ENCODE measurements at places on chromosomes 13 and 19. TPM values are rescaled to one million over a fixed set of nuclear protein-coding genes. Genes with fewer than 3 reads are reported as not detected.

DNA sequence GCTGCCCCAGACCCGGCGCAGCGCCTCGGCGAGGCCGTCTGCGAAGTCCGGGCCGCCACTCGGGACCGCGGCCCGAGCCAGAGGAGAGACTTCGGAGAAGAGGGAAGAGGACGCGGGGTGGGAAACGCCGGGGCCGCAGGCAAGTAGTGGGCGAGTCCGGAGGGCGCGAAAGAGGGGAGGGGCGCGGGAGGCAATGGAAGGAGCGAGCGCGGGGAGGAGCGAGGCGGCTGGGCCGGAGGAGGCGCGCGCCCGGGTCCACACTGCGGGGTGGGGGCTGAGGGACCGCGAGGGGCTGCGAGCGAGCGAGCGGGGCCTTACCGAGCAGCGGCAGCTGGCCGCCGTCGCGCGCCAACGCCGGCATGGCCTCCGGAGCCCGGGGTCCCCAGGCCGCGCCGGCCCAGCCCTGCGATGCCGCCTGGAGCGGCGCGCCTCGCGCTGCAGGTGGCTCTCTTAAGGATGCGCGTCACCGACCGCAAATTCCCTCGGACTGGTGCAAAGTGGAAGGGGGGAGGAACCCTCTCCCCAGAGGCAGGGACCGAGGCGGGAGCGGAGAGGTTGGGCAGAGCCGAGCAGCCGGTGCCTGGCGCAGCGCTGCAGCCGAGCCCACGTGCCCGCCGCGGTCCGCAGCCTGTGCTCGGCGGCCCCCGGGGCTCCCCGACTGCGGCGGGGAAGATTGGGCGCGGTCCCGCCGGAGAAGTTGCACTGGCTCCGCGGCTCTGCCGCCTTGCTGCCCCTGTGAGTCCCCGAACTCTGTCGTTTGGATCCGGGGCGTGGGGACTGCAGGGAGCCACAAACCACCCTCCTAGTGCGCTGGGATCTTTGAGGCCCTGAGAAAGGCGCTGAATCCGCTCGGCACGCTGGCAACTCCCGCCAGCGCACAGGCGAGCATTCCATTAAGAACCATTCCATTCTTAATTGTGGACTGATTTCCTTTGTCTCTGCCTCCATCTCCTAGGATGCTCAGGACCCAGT is at the start of gene FLT3:
TSS of gene FLT3 (minus strand) at position 427 of the 972 bp plus-strand sequence. CDS start at position 361, 66 bp downstream.
- DNase-seq = no peak

- no peak for DNase-seq
These were observed 151.4 kb downstream of the KDM4B start for GRCh38 chr19:5120321-5120720.

DNA sequence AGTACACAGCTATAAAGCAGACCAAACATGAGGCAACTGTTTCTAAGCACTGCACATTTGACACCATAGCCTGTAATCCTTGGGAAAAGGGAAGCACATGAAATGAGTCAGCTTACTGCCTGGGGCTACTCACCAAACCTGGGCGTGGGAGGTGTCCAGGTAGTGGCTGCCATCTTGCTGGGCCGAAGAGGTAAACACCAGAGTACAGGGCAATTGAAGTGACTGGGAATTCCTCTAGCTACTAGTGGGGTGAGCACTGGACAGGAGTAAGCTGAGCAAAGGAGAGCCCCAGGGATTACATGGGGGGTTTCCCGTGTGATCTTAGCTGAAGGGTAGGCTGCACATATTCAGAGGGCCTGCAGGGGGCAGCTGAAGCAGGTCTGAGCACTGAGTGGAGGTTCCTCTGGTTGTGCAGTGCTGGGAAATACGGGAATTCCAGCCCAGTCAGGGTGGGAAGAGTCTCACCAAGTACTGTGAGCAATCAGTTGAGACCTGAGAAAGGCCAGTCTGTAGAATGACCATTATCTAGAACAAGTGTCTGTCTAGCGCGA is 140.5 kb downstream of the SLC7A1 start:
- peak; percentile 16 for DNase-seq

DNA sequence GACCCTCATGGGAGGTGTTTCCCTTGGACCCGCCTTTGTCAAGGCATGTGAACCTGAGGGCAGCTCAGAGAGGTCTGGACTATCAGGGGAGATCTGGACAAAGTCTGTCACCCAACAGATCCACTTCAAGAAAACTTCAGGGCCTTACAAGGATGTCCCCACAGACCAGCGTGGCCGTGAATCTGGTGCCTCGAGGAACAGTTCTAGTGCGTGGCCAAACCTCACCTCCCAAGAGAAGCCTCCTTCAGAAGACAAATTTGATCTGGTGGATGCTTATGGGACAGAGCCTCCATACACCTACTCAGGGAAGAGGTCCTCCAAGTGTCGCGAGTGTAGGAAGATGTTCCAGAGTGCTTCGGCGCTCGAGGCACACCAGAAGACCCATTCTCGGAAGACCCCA is 11.5 kb downstream of the ZSCAN22 start:
- no peak for DNase-seq

DNA sequence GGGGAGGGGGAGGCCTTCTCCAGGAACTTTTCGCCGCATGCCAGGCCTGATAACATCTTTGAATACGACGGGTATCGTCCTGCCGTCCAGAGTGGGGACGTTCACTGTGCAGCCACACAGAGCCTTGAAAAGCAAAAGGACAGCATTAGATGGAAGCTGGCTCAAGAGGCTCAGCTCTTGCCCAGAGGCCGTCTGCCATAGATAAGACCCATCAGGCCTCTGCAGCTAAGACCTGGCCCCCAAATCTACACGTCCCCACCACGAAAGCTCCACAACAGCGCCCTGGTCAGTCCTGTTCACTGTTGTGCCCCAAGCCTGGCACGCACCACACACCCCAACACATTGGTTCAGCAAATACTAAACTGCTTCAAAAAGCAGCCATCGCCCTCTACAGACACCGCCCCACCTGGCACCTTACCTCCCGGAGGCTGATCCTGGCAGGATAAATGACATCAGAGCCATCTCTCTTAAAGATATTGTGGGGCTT is 2.1 kb downstream of the DNAJB1 start:
- no peak for DNase-seq

DNA sequence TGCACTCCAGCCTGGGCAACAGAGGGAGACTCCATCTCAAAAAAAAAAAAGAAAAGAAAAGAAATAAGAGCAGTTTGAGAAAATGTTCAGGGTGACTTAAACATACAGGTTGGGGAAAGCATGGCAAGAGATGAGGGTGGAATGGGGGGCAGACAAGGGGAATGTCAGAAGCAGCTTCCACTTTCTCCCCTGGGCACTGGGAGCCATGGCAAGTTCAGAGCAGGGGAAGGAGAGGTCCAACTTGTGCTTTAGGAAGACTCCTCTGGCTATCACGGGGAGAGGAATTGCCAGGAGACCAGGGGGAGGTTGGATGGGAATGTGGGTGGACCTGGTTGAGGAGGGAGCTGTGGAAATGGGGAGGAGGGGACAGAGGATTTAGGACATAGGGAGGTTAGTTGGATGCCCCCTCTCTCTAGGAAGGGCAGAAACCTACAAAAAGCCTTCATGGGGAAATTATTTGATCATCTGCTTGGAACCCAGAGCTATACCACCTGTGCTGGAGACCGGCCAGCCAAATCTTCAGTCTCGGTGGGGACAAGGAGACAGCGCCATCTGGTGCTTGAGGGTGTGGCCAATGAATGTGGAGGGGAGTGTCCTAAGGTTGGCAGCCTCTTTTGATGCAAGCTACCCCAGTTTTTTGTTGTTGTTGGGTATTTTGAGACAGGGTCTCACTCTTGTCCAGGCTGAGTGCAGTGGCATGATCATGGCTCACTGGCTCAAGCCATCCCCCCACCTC is 7.3 kb upstream of the STRN4 start:
- DNase-seq = peak; percentile 48

DNA sequence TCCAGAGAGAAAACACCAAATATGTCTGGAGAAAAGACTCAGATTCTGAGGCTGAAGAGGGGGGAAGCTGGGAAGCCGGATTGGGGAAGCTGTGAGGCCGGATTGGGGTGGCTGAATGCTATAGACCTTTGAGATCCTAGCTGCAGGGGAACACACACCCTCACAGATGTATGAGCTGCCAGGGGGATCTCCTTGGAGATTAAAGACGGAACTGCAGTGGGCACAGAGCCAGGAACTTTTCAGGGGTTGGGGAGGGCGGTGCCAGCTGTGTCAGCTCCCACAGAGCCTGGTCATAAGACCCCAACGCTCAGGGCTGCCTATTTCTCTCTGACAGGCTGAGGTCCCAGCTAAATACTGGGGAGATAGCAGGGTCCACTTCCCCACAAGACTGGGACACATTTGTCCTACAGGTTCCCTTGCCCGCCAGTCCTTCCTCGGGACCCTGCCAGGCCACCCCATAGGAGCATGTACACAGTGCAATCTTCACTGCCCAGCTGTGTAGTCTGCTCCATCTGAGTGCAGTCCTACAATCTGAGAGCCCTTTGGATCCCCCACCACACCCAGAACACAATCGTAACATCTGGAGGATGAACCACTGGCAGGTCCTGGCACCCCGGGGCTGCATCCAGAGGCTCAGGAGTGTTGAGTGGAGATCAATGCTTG is 1893.9 kb downstream of the PCDH9 start:
- DNase-seq = no peak

- no peak for DNase-seq
These were observed 1.4 kb downstream of the CIC start for GRCh38 chr19:42270346-42271044.

The ZNF681 gene
- not detected for polyA plus RNA-seq

The SOHLH2 gene
- polyA plus RNA-seq = not detected

The AP1M1 gene
- polyA plus RNA-seq = 38.8 TPM

The ZNF221 gene
- 0.40 TPM for polyA plus RNA-seq

The LYPD3 gene
- polyA plus RNA-seq = 2.6 TPM

The GJB2 gene
- 0.15 TPM for polyA plus RNA-seq

The VSTM1 gene
- polyA plus RNA-seq = not detected

The CACNG6 gene
- polyA plus RNA-seq = not detected
